ENCODE measurements at places on chromosomes 6 and 20. TPM values are rescaled to one million over a fixed set of nuclear protein-coding genes. Genes with fewer than 3 reads are reported as not detected.

DNA sequence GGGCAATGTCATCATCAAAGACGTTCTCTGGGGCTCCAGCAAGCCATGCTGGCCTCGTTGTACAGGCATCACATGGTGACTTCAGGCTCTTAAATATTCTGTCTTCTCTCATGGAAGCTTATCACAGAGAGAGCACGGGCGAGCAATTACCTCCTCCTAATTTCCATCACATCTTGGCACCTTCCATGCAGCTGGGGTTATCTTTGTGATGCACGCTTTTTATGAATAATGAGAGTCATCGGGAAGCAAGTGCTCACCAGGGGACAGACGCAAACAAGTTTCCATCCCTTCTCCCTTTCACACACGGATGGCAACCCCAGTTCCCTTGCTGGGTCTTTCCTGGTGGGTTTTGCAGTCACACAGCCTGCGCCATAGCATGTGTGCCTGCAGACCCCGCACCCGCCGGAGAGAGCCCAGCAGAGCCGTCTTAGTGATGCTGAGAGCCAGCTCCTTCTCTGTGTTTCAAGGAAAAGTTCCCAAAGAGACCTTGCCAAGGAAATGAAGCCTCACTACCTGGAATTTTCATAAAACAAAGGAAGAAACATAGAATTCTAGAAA is 116.3 kb upstream of the AFDN start:
- peaks cover 72% of the 10 kb centered on the region for H3K27me3 ChIP-seq
- H3K4me1 ChIP-seq: peaks cover 6% of the 10 kb centered on the region
- no peaks in the 10 kb centered on the region for H3K36me3 ChIP-seq
- DNase-seq: no peak
- H3K4me3 ChIP-seq: no peak overlapping the region
- H3K27ac ChIP-seq: no peak overlapping the region

- no peak for DNase-seq
- H3K4me3 ChIP-seq: peak overlapping the region; percentile 75
- H3K36me3 ChIP-seq: peaks cover 7% of the 10 kb centered on the region
These were observed 20.7 kb downstream of the TXLNB start for GRCh38 chr6:139271056-139271455.

The ESR1 gene
- total RNA-seq: 17.5 TPM

The GGTLC1 gene
- not detected for total RNA-seq

The TREML2 gene
- total RNA-seq: 10.3 TPM

GRCh38 chr6:138227316-138227781 is 9.1 kb upstream of the PBOV1 start:
- H3K4me3 ChIP-seq: no peak overlapping the region
- no peak overlapping the region for H3K27ac ChIP-seq
- peaks cover 19% of the 10 kb centered on the region for H3K27me3 ChIP-seq
- DNase-seq: no peak
- H3K36me3 ChIP-seq: no peaks in the 10 kb centered on the region

The TCP11 gene
- not detected for total RNA-seq

DNA sequence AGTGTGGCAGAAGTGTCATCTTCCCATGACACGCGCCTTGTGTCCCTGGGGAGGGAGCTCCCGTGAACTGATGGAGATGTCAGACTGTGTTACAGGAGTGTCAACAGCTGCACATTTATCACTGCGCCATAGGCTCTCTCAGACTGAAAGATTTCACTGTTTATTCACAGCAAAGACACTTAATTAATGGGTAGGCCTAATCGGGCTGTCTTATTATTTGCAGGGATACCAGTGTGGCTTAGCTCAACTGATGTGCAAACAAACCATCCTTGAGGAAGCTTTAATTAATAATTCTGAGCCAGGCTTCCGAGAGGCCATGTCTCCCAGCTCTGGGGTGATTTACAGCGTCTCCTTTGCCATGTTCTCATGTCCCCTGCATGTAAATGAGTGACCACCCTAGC is 771.0 kb downstream of the QKI start:
- H3K27ac ChIP-seq: no peak overlapping the region
- no peak for DNase-seq
- no peak overlapping the region for H3K4me3 ChIP-seq
- no peaks in the 10 kb centered on the region for H3K36me3 ChIP-seq

The KIFC1 gene
- total RNA-seq: 1.9 TPM

DNA sequence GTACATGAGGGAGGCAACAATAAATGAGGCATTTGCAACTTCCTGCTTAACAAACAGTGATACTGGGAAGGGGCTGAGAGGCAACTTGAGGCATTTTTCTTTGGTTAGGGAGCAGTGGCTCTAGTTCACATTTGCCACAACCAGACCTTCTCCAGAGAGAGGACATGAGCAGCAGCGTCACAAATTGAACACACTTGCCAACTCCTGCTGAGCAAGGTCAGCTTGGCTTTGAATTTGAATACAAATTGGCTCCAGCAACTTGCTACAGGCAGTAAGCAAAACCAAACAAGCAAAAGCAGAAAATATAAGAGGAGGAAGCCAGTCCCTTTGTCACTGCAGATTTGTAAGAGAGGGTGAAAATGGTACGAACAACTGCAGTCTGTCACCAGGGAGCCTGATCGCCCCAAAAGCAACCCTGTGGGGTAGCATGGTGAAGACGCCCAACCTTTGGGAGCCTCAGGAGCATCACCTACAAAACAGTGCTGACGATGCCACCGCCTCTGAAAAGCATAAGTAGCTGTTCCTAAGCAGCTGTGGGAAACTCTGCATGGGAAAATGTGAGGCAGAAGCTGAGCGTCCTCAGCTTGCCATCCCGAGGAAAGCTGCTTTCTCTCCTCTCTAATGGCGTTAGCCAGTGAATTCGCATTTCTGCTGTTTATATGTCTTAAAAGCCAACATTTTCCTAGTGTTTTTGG is 378.7 kb downstream of the RNGTT start:
- no peak overlapping the region for H3K4me3 ChIP-seq
- H3K27me3 ChIP-seq: peaks cover 4% of the 10 kb centered on the region
- H3K4me1 ChIP-seq: no peaks in the 10 kb centered on the region
- no peak for DNase-seq
- H3K27ac ChIP-seq: no peak overlapping the region

The BCKDHB gene
- 17.0 TPM for total RNA-seq

- H3K4me3 ChIP-seq: no peak overlapping the region
- H3K4me1 ChIP-seq: no peaks in the 10 kb centered on the region
- H3K36me3 ChIP-seq: no peaks in the 10 kb centered on the region
- H3K27me3 ChIP-seq: no peaks in the 10 kb centered on the region
- no peak for DNase-seq
These were observed 4.1 kb downstream of the TRDN start for GRCh38 chr6:123632641-123633040.

The RAET1L gene
- not detected for total RNA-seq

GRCh38 chr20:20259533-20259932 is 108.4 kb upstream of the INSM1 start:
- H3K4me3 ChIP-seq: no peak overlapping the region
- peaks cover 7% of the 10 kb centered on the region for H3K4me1 ChIP-seq
- H3K36me3 ChIP-seq: no peaks in the 10 kb centered on the region
- H3K27me3 ChIP-seq: peaks cover 17% of the 10 kb centered on the region

GRCh38 chr20:46213946-46214823 is 94.1 kb downstream of the CDH22 start:
- no peaks in the 10 kb centered on the region for H3K4me1 ChIP-seq
- H3K4me3 ChIP-seq: no peak overlapping the region
- H3K27me3 ChIP-seq: peaks cover 29% of the 10 kb centered on the region
- no peak overlapping the region for H3K27ac ChIP-seq
- no peaks in the 10 kb centered on the region for H3K36me3 ChIP-seq
- no peak for DNase-seq

GRCh38 chr6:159108426-159108985 is 60.7 kb upstream of the FNDC1 start:
- peaks cover 87% of the 10 kb centered on the region for H3K4me1 ChIP-seq
- H3K27ac ChIP-seq: peak overlapping the region; percentile 98
- H3K36me3 ChIP-seq: no peaks in the 10 kb centered on the region
- H3K4me3 ChIP-seq: no peak overlapping the region
- no peaks in the 10 kb centered on the region for H3K27me3 ChIP-seq

DNA sequence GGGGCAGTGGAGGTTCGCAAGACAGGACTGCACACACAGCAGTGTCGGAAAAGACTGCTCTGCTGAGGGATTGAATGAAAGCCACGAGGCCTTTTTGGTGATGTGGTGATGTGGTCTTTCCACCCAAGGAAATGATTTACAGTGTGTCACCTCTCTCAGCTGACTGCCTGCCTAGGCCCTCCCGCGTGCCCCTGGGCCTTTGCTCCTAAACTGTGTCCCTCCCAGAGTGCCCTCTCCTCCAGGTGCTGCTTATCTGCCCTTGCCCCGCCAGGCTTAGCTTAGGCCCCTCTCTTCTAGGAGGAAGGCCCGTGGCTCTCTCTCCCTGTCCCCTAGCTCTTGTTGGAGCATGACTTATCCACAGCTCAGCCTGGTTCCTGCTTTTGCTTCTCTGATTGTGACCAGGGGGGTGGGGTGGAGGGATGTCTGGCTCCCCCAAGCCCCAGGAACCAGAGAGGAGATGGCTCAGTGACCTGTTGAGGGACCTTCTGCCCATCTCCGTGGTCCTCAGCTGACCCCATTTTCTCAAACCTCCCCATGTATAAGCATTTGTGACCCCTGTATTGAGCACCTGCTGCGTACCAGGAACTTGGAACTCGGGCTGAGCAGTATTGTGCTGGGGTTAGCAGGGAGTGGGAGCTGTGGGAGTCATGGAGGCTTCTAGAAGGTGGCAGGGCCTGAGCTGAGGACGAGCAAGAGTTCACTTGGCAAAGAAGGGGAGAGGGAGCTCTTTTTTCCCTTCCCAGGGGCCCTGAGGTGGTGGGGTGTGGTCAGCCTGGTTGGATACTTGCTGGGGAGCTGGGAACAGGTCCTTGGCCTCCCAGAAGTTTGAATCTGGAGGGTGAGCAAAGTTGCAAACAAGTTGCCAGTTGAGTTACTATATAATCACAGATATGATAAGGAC is 2.2 kb downstream of the SRC start:
- DNase-seq: no peak
- peaks cover 67% of the 10 kb centered on the region for H3K4me1 ChIP-seq
- peaks cover 28% of the 10 kb centered on the region for H3K36me3 ChIP-seq
- H3K27me3 ChIP-seq: no peaks in the 10 kb centered on the region
- peak overlapping the region; percentile 72 for H3K4me3 ChIP-seq

DNA sequence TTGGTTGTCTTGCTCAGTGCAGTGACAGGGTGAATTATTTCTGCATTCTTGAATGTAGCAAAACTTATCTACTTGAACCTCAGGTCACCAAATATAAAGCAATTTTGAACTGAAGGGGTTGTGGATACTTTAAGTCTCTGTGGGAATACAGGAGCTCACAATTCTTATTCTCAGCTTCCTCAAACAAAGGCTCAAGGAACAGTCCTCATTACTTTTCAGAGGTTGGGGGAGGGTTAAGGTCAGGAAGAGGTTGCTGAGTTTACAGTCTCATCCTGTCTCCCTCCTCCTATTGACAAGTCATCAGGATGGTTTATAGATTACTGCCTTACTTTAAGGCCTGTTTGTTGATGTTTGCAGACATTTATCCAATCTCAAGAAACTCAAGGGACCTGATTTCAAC is 143.6 kb upstream of the SPACA1 start:
- no peaks in the 10 kb centered on the region for H3K27me3 ChIP-seq
- H3K4me1 ChIP-seq: peaks cover 15% of the 10 kb centered on the region
- H3K27ac ChIP-seq: no peak overlapping the region
- no peak overlapping the region for H3K4me3 ChIP-seq
- DNase-seq: no peak

- no peak overlapping the region for H3K27ac ChIP-seq
- DNase-seq: no peak
- no peaks in the 10 kb centered on the region for H3K27me3 ChIP-seq
- no peaks in the 10 kb centered on the region for H3K4me1 ChIP-seq
- H3K4me3 ChIP-seq: no peak overlapping the region
These were observed 35.0 kb downstream of the FAM162B start for GRCh38 chr6:116730513-116730912.

GRCh38 chr6:10276106-10276505 is 138.8 kb downstream of the TFAP2A start:
- no peak for DNase-seq
- no peak overlapping the region for H3K27ac ChIP-seq
- H3K27me3 ChIP-seq: peaks cover 4% of the 10 kb centered on the region
- H3K4me1 ChIP-seq: no peaks in the 10 kb centered on the region
- H3K4me3 ChIP-seq: no peak overlapping the region

- peaks cover 2% of the 10 kb centered on the region for H3K27me3 ChIP-seq
- no peak for DNase-seq
- peaks cover 22% of the 10 kb centered on the region for H3K4me1 ChIP-seq
- H3K27ac ChIP-seq: no peak overlapping the region
- H3K4me3 ChIP-seq: no peak overlapping the region
These were observed 2.1 kb upstream of the SOX4 start for GRCh38 chr6:21591446-21591845.

The SAMD3 gene
- total RNA-seq: not detected

GRCh38 chr6:108650325-108650724 is 89.6 kb downstream of the FOXO3 start:
- peaks cover 21% of the 10 kb centered on the region for H3K4me1 ChIP-seq
- no peak overlapping the region for H3K27ac ChIP-seq
- H3K4me3 ChIP-seq: no peak overlapping the region

DNA sequence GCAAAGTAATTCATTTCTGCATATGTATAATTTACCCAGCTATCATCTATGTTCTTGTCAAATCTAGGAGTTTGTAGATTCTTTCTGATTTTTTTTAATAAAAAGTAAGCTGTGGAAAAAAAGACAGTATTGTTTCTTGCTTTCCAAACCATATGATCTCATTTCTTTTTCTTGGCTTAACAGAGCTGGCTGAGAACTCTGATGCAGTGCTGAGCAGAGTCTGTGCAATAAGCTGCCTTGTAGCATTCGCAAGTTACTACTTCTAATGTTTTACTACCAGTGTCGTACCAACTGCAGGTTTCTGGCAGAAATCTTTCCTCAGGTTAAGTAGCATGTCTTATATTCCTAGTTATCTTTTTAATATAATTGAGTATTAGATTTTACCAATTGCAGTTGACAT is 15.6 kb downstream of the RRBP1 start:
- no peak overlapping the region for H3K4me3 ChIP-seq
- H3K27ac ChIP-seq: no peak overlapping the region
- no peaks in the 10 kb centered on the region for H3K27me3 ChIP-seq
- no peak for DNase-seq
- H3K4me1 ChIP-seq: peaks cover 24% of the 10 kb centered on the region

The HSPA12B gene
- not detected for total RNA-seq

DNA sequence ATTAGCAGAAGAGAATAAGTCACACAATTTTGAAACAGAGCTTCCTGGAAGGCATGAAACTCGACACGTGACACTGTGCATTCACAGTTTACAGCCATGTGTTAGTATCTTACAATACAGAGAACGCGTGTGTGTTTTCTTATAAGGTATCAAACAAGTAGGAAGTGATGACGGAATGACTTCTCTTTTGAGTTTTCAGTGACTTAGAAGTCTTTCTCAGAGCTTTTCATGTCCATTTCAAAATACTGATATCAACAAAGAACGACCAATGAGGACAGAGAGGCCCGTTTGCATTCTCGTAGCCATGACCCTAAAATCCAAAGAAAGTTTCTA is 36.6 kb upstream of the DUSP22 start:
- no peak for DNase-seq
- no peak overlapping the region for H3K4me3 ChIP-seq
- no peaks in the 10 kb centered on the region for H3K27me3 ChIP-seq
- no peaks in the 10 kb centered on the region for H3K36me3 ChIP-seq
- H3K27ac ChIP-seq: no peak overlapping the region
